ENCODE measurements at places on chromosomes 1 and 21.
A peak's percentile ranks its signal among the peaks of the same experiment; 100 is the strongest.

DNA sequence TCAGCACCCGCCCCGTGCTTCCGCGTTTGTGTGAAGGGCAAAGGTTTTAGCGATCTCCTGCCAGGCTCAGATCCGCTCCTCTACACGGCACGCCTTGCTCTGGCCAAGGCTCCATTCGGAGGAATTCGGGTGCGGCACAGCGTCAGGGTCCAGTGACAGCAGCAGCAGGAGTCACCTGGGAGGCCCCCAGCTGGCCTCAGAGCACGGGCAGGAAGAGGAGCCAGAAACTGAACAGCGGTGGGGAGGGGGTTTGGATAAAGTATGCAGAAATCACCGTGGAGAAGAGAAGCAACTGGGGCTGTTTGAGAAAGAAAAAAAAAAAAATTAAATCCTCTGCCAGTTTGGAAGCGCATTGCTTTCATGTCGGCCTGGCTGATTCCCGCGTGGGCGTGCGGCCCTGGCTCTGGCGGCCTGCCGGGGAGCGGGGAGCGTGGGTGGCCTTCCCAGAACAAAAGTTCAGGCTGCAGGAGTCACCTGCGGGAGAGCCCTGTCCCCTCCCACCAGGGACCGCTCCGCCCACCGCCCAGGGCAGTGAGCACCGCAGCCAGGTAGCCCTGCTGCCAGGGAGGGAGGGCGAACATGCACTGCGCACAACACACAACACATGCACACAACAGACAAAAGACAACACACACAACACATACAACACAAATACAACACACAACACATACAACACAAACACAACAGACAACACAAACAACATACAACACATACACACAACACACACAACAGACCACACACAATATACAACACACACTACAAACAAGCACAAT is 107.6 kb downstream of the ETS2 start:
- DNase-seq = peak; percentile 67

DNA sequence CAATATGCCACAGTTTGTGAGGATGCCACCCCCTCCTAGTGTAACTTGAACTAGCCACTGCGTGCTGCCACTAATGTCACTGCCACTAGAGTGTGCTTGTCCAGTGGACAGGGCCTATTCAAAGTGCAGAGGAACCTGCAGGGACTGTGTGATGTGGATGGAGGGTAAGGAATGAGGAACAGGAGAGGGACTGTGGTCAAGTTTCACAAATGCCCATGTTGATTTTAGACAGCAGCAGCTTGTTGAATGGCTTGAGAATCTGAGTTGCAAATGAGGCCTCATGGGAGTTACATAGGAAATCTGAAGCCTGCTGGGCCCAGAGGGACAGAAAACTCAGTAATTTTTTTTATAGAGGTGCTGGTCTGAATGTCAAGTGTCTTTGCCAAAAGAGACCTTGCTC is 112.3 kb downstream of the HHAT start:
- no peak for DNase-seq

- DNase-seq = no peak
Measured at GRCh38 chr1:118861216-118861615, 126.9 kb downstream of the TBX15 start.

- no peak for DNase-seq
Measured at GRCh38 chr1:7526196-7526866, 244.8 kb upstream of the VAMP3 start.

DNA sequence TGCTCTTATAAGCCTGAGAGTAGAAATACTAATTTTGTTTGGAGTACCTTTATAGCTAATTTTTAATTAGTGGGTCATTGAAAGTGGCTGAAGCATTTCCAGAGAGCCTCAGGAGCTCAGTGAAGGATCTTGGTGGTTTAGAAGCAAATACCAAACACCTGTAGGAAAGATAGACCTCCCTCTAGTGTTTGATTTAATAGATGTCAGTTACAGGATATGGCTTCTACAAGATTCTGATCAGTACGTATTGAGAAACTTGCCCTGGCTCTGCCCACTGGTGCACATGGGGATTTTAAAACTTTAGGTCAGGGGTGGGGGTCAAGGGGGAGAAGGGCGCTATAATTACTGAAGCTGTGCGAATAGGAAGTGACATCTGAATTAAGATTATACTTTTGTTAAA is 122.2 kb downstream of the POU2F1 start:
- DNase-seq = no peak

- no peak for DNase-seq
Measured at GRCh38 chr1:5514527-5515183, 477.6 kb downstream of the NPHP4 start.
